ENCODE measurements at places on chromosomes 3 and 15. TPM values are rescaled to one million over a fixed set of nuclear protein-coding genes. Genes with fewer than 3 reads are reported as not detected.

CLRN1 gene
- polyA plus RNA-seq, result not detected

GRCh38 chr3:128006061-128007032 lies 45.9 kb upstream of the SEC61A1 start:
- no peak for DNase-seq

DNA sequence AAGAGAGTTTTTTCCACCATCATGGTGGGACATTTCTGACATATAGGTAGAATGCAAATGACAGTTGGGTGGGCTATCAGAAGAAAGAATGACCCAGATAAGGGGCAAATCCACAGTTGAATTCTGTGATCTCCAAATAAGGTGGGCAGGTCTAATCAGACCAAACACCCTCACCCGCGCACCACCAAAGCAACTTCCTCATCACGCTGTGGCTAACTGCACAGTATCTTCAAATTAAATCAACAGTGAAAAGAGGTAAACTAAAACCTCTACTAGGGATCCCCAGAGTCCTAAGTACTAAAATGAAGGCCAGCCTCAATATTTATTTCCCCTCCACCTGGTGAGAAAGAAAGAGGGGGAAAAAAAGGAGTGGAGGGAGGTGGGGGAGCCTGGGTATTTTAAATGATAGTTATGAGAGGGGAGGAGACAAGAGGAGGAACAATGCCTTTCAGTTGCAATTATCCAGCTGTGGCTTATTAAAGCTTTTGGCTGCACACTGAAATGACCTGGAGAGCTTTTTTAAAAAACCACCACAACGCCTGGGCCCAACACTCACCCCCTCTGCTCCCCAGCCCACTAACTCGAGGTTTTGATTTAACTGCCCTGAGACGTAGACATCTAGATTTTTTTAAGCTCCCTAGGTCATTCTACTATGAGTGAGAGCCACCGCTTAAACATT lies 61.0 kb downstream of the LRIG1 start:
- no peak for DNase-seq

- DNase-seq, result no peak
These were observed 394.2 kb downstream of the EDEM1 start for GRCh38 chr3:5581743-5582142.

- DNase-seq, result no peak
These were observed 2.0 kb upstream of the EFCC1 start for GRCh38 chr3:128999102-128999501.

SLC4A7 gene
- 20.8 TPM for polyA plus RNA-seq

DNA sequence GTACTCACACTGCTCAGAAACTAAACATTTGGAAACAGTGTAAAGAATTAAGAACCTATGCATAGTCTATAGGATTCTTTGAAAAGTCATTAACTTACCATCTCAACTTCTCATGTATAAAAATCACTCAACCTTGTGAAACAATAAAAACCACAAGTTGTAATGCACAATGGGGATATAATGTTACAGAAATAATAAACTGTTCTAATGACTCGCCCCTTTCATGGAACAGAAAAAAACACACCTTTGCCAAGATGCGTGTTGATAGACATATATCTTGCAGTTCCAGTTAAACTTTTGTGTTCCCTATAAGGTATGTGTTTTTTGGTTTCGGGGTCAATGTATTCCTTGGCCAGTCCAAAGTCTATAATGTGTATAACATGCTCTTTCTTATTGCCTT lies 50.8 kb upstream of the PPIB start:
- DNase-seq, result no peak

ZKSCAN7 gene
- 18.8 TPM for polyA plus RNA-seq

GRCh38 chr3:179551349-179552105 lies 11.2 kb upstream of the ACTL6A start:
- DNase-seq, result no peak

- DNase-seq, result no peak
These were observed 110.8 kb upstream of the NDN start for GRCh38 chr15:23797747-23798446.

ADAMTSL3 gene
- 3.5 TPM for polyA plus RNA-seq

GRCh38 chr3:164390046-164390445 lies 688.2 kb downstream of the SI start:
- no peak for DNase-seq

FHIT gene
- polyA plus RNA-seq, result 25.1 TPM

CPOX gene
- polyA plus RNA-seq, result 28.6 TPM

GRCh38 chr3:41819236-41819635 lies 142.7 kb downstream of the ULK4 start:
- no peak for DNase-seq

SCN5A gene
- polyA plus RNA-seq, result 1.1 TPM

DNA sequence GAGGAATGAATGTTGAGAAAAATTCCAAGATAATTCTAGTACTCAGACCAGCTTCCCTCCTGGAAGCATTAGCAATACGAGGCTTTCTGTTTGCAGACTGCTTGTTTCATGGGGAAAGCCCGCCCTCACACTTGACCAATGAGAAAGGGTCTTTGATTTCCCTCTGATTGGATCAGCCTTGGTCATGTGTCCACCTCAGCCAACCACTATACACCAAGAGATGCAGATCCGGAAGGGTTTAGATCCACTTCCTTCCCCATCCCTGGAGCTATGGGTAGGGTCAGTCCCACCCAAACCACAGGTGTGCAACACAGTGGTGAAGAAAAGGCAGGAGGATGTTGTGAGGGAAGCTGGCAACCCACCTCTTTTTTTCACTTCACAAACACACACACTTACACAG lies 154.7 kb downstream of the SV2B start:
- no peak for DNase-seq

- DNase-seq, result no peak
These were observed 176.3 kb upstream of the ROPN1 start for GRCh38 chr3:124168271-124168670.

DNA sequence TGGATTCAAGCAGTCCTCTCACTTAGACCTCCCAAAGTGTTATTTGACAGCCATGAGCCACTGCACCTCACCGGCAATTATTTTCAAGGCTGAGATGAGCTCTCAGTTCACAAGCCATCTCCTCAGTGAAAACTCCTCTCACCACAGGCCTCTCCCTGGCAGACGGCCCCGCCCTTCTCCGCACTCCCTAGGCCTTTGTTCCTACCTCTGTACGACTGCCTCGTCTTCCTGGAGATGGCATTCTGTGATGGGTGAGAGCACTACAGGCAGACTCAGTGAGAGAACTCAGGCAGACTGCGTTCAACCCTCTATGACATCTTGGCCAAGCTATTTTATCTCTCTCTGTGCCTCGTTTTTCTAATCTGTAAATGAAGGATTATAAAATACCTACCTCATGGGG lies 67.0 kb upstream of the TPM1 start:
- no peak for DNase-seq

FEZF2 gene
- not detected for polyA plus RNA-seq

DNA sequence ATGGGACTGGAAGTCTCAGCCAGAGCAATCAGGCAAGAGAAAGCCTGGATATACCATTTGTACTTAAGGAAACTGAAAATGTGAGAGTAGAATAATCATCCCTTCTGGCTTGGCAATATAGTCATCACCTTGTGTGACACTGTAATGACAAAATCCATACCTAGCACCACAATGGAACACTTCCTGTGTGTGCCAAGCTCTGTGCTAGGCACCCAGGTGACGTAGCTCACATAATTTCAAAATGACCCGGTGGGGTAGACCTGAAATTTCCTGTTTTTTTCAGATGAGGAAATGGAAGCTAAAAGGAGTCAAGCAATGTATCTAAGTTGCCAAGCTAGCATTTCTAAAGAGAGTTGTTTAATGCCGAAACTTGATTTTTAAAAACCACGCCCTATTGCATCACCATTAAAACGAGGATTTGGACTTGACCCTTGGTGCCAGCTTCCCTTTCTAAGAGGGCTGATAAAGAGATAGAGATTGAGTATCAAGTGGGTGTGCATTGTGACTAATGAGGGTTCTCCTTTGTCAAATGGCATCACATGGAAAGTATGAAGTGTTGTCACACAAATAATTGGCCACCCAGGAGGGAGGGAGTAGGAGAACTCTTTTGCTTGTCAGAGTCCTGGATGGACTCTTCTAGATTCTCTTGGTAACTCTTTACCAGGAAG lies 141.3 kb upstream of the PDZRN3 start:
- DNase-seq, result no peak

- no peak for DNase-seq
These were observed 141.4 kb upstream of the MRPS22 start for GRCh38 chr3:139202226-139202958.

DNA sequence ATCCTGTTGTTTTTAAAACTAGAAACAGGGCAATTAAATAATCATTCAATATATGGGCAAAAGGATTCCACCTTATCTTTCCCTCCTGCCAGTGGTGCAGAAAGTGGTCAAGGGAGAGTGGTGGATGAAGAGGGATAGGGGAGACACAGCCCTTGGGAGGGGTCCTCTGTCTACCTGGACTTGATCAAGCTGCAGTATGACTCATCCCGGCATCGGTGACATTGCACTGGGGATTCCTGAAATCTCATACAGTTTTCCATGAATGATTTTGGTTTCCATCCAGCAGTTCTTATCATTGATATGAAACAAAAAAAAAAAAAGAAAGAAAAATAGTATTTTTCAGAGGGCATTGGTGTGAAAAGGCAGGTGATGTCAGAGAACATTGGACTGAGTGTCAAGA lies 62.9 kb downstream of the CMTM8 start:
- no peak for DNase-seq

- DNase-seq, result no peak
These were observed 4.8 kb upstream of the RFX7 start for GRCh38 chr15:56248311-56248992.

DNA sequence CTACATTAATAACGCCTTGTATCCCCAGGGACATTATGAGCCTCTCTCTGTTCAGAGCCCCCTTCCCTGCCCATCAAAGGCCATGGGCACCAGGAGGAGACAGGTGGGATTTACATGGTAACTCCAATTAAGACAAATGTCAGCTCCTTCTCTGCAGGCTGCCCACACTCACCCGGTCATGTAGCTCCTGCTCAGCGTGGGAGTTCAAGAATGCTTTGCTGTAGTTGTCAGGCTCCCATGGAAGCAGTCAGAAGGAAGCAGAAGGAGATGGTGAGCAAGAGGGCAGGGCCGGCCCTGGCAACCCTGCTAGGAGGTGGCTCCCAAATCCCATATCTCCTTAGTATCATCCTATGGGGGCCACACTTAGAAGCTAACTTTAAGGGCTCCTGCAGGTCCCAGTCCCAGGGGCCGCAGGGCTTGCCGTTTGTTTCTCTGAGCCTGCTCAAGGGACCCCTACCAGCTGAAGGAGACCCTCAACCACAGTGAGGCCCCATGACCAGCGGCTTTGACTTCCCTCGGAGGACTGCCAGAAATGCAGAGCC lies 218.4 kb upstream of the TLE3 start:
- DNase-seq, result no peak

CXCR6 gene
- polyA plus RNA-seq, result 0.14 TPM

DNA sequence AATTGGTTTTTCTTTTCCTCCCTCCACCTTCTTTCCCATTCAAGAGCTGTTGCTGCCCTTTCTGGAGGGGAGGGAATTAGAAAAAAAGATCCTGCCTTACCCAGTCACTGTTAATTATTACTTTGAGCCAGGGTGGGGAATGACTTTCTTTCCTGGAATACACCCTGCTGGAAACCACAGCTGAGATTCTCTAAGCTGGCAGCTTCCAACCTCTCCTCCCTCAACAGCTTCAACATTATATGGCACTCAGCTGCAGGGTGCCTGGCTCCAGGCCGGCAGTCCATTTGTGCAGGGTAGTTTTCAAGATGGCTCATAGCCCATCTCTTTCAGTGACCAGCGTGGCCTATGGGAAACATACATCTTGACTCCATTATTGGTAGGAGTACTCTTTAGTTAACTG lies 105.8 kb downstream of the UBE3A start:
- DNase-seq, result no peak
